Naive thymus-derived CD8-positive, alpha-beta T cell (primary cell): ENCODE measurements at places on chromosomes 7 and 10.

DNA sequence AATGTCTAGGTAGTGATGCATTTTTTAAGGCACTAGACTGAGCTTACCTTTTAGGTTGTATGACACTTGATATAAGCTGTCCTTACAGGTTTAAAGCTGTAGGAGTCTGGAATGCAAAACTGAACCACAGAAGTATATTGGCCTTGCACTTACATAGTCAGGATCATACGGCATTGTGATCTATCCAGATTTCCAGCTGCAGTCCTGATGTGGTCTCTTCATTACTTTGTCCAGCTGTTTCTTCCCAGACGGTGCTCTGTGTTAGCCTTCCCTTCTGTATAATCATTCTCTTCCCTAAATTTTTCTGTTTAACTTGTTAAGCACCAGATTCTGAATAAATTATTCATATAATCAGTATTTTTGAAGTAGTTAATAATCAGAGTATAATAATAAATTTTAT, 67.1 kb downstream of the AUTS2 start:
- no peak for DNase-seq

GRCh38 chr10:48658243-48658974, 26.3 kb upstream of the WDFY4 start:
- DNase-seq = no peak

- no peak for DNase-seq
Measured at GRCh38 chr10:4522296-4523000, 303.6 kb upstream of the AKR1E2 start.

- no peak for DNase-seq
Measured at GRCh38 chr7:152866791-152867501, 107.4 kb downstream of the ACTR3B start.

DNA sequence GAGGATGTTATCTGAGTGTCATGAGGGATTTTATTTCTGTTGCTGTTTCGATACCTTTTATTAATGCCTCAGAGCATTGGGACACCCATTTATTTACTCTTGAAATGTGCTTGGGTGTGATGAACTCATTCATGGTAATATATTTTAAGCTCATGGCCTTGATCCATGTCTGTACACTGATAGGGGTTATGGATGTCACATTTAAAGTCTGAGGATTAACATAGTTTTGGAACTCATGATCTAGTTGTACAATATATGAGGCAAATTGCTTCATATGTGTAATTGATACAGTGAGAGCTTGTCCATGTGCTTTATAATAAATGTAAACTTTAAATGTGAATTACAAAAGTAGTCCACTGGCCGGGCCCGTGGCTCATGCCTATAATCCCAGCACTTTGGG, 23.0 kb upstream of the ZRANB1 start:
- DNase-seq = no peak

- no peak for DNase-seq
Measured at GRCh38 chr7:29457565-29458011, 106.0 kb upstream of the PRR15 start.

- no peak for DNase-seq
Measured at GRCh38 chr10:45602082-45602730, 70.4 kb downstream of the ZFAND4 start.

DNA sequence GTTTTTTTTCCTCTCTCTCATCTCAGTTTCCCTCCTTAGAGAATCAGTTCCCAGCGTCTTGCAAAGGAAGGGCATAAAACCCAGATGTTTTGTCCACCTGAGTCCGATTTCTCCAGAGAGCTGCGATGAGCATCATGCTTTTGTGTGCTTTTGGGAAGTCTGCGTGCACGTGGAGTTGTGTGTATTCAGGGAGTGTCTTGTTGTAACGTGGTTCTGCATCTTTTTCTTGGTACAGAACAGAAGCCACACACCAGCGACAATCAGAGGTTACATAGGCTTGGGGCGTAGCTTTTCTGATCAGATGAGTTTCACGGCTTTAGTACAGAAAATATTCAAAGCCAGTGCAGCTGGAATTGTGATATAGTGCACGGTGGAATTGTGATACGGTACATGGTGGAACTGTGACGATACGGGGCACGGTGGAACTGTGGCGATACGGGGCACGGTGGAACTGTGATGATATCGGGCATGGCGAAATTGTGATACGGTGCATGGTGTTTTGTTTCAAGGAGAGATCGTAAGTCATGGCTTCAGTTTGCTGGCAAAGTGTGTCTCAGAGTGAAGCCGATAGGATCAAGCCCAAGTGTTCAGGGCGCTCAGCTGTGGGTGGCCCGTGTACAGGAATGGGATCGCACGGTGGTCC, 32.8 kb downstream of the FOXK1 start:
- DNase-seq = no peak

DNA sequence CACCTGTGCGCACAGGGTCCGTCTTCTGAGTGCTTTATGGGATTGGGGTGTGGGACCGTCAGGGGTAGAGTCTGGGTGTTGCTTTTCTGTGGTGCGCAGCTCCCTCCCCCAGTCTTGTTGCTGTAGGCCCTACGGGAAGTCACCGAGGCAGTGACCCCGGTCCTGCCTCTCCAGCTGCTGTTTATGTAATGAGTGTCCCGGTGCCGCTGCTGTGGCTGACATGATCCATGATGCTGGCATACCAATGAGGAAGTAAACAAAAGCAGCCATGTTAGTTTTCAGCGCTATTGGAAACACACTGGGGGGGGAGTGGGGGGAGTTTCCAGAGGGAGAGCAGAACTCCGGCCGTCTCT, 1.1 kb downstream of the TRIM8 start:
- peak; percentile 34 for DNase-seq

DNA sequence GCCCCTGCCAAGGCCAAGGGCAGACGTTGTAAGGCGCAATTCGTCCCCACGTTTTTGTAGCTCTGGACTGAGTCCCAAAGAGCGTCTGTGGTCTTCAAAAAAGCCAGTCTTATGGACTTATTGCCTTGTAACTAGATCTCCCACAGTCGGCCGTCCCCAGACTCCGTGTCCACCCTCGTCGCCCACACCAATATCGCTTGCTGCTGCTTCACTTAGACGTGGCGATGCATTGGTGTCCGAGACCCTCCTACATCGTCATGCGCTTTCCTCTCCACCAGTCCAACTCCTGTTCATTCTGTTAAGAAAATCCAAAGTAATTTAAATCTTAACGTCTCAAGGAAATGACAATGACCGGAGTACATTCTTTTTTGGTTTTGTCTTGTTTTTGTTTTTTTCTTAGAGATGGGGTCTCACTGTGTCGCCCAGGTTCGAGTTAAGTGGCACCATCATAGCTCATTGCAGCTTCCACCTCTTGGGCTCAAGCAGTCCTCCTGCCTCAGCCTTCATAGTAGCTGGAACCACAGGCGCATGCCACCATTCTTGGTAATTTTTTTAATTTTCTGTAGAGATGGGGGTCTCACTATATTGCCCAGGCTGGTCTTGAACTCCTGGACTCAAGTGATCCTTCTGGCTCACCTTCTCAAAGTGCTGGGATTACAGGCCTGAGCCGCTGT, 851 bp downstream of the KIFBP start:
- DNase-seq = peak; percentile 62

DNA sequence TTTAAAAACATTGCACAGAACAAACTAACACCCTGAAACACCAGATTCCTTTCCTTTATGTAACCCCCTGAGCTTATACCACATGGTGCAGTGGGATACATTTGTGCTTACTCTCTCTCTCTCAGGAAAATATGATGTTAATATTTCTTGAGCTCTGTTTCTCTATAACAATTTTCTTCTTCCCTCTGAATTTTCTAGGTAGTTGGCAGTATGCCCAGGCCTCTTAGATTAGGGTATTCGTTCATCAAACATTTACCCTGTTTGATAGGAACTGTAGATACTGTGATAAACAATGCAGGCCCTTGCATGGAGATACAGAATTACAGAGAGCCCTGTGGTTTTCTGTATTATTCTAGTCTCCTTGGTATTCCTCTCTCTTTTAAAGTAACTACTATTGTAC, 567.8 kb downstream of the IPMK start:
- DNase-seq = no peak

GRCh38 chr7:117012284-117012683, 59.0 kb downstream of the ST7 start:
- DNase-seq = no peak

DNA sequence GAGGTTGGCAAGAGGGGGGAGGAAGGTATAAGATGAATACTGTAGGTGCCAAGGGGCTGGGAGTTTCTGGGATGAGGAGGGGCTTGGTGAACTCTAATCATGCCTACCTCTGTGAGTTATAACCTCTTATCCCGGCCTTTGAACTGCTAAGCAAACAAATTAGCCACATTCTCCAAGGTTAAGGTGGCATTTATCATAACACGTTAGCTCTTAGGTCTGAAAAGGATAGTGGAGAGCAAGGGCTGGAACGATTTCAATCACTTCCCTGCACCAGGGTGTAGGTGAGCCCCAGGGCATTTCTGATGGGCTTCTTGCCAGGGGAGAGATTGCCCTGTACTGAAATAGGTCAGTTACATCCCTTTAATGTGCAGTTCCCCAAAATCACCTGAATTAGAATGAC, 28.6 kb upstream of the DMBT1 start:
- no peak for DNase-seq

- no peak for DNase-seq
Measured at GRCh38 chr7:128939861-128940410, 2.2 kb downstream of the IRF5 start.

DNA sequence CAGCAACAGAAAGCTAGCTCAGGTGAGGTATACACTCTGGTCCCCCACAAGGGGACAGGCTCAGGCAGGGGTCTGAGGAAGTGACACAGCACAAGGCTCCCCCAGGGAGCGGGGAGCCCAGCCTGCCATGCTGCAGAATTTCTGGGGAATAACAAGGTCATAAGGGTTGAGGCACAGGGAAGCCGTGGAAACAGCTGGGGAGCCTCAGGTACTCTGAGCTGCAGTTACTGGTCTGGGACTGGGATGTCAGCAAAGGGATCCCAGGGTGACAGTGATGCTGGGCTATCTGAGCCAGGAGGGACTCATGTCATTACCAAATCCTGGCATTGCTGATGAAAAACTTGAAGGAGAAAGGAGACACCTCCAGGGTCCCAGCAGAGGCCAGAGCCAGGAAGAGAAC, 64.4 kb upstream of the NANOS1 start:
- no peak for DNase-seq

- DNase-seq = no peak
Measured at GRCh38 chr10:89173075-89173474, 34.0 kb downstream of the CH25H start.

GRCh38 chr10:71649631-71650030, 69.9 kb downstream of the C10orf105 start:
- DNase-seq = no peak

DNA sequence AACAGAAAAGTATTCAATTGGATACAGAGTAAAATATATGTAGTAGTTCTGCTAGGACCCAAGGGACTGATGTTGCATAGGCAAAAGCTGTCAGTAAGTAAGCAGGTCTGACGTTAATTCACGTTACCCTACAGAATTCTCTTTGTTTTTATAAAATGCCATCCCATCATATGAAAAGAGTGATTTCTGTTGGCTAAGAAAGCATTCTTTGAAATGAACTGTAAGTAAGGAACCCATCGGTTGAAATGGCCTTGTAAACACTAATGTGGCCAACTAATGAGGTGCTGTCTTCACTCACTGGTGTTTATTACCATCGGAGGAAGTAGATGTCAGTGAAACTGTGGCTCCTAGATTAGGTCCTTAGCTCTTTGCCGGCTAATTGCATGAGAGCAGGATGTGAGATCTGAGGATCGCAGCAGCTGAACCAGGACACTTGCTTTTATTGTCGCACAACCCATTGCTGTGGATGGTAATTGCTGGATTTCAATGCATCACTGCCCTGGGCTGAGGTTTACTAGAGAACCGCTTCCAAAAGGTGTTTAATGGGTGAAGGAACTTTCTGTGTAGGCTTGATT, 49.5 kb downstream of the UBE3C start:
- no peak for DNase-seq

- DNase-seq = no peak
Measured at GRCh38 chr7:107687656-107688055, 27.0 kb downstream of the SLC26A4 start.

DNA sequence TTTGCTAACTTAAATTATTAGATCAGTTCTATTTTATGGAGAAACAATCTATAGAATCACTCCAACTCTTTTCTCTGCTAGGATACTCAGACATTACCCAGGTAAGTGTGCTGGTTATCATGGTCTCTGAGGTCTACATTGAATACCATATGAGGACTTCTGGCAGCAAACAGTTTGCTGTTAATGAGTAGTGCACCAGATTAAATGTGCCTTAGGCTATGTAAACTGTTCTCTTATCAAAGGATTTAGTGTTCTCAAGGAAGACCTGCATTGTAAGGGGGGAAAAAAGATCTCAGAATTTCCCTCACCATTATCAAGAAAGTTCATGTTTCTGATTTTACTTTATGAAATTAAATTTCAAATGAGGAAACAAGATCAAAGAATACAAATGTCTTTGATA, 107.5 kb downstream of the ITGB8 start:
- DNase-seq = no peak

DNA sequence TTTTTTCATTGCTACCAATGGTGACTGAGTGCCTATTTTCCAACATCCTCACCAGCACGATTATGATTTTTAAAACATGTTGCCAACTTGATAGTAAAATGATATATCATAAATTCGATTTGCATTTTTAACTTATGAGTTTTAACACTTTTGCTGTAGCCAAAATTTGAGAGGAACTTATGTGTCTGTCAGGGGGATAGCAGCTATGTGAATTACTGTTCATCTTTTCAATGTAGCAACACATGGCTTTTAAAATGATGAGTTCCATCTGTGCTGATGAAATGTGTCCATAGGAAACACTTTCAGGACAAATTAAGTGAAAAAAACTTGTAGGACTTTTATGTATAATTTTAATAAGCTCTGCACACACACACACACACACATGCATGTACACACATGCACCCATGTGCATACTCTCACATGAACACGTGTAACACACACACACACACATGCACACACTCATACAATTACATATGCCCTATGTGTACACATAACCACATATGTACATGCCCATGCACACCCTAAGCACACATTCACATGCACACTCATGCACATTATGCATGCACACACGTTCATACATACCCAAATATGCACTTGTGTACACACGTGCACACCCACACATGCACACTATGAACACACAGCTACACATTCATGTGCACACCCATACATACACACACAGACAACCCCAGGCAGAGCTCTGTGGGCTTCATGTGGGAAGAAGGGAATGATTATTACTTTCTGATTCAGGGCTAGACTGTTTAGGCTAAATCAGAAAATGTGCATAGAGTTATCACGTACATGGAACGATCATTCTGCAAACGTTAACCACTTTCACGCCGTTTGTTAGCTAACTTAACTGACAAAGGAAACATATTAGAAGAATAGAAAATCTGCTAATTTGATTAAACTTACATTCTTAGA, 68.9 kb downstream of the C10orf143 start:
- DNase-seq = no peak

- DNase-seq = no peak
Measured at GRCh38 chr7:130393841-130394411, 13.6 kb downstream of the CPA1 start.

GRCh38 chr10:133173860-133174640, 14.0 kb downstream of the KNDC1 start:
- DNase-seq = no peak

GRCh38 chr7:21544303-21544656, 1.4 kb downstream of the DNAH11 start:
- no peak for DNase-seq
